ENCODE measurements at places on chromosomes 11 and 22.

GRCh38 chr11:43505171-43505570 is 146.5 kb downstream of the TTC17 start:
- DNase-seq, result no peak

- DNase-seq, result no peak
Observed at GRCh38 chr22:37061611-37062375, 10.3 kb downstream of the KCTD17 start.

- DNase-seq, result no peak
Observed at GRCh38 chr11:115674937-115675544, 170.8 kb upstream of the CADM1 start.

DNA sequence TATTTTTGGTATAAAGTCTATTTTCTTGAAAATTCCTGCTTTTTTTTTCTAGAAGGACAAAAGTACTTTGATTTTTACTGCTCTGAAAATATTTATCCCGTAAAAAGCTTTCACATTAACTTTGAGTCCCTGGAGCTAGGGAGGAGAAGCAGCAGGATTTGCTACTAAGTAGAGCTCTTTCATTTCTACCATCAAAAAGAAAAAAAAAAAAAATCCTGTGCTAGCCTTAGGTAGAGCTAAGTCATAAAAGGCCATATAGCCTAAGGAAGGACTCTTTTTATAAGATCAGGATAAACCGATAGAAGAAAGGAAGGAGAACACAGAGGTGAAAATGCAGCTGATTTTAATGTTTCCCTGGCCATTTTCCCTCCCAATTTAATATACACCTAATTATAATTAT is 48.0 kb downstream of the CSTPP1 start:
- no peak for DNase-seq

DNA sequence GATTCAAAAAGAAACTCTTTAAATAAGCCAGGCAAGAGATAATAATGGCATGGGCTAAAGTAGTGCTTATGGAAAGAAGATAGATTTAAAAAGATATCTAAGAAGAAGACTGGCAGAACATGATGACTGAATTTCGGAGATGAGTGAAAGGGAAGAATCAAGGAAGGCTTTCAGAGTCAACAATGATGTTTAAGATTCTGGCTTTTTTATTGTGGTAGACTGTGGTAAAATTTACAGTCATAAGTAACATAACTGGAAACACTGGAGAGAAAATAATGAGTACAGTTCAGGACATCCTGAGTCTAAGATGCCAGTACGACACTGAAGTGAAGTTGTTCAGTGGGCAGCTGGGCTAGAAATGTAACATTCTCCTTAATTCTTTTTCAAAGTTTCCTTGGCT is 85.2 kb downstream of the PHF21A start:
- DNase-seq, result no peak

- DNase-seq, result no peak
Observed at GRCh38 chr11:2724653-2725367, 25.0 kb upstream of the KCNQ1OT1 start.

GRCh38 chr11:72935700-72936099 is 121.5 kb downstream of the ATG16L2 start:
- no peak for DNase-seq

DNA sequence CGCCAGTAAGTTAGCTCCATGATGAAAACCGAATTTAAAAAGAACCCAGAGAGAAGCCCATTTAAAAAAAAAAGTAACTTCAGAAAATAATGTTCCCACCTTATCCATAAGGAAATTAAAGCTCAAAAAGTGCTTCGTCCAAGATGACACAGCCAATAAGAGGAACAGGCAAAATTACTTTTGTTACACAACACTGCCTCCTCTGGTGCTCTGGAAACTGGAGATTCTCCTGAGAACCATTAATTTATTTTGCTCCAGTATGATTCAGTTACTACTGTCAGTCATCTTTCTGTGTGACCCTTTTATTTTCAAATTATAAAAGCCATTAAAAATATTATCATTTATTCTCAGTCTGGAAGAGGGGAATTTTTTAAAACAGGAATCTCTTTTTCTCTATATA is 2.0 kb downstream of the IFT27 start:
- DNase-seq, result peak; percentile 34

- DNase-seq, result peak; percentile 0
Observed at GRCh38 chr11:2536440-2536989, 91.7 kb downstream of the KCNQ1 start.

DNA sequence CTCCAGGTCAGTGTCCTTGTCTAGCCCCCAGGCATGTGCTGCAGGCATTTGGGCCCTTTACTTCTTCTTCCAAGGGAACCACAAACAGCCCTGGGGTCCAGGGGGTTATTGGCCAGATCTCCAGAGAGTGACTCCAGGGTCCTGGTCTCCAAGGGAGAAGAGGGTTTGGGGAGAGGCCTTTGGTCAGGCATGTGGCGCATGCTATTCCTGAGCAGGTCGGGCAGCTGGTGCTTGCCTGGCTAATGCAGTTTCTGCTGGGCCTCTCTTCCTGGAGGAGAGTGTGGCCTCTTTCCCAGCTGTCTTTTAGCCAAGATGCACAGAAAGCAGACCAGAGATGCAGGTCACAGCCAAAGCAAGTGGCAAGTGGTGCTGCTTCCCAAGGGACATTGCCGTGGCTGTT is 3.8 kb upstream of the RFPL2 start:
- no peak for DNase-seq

DNA sequence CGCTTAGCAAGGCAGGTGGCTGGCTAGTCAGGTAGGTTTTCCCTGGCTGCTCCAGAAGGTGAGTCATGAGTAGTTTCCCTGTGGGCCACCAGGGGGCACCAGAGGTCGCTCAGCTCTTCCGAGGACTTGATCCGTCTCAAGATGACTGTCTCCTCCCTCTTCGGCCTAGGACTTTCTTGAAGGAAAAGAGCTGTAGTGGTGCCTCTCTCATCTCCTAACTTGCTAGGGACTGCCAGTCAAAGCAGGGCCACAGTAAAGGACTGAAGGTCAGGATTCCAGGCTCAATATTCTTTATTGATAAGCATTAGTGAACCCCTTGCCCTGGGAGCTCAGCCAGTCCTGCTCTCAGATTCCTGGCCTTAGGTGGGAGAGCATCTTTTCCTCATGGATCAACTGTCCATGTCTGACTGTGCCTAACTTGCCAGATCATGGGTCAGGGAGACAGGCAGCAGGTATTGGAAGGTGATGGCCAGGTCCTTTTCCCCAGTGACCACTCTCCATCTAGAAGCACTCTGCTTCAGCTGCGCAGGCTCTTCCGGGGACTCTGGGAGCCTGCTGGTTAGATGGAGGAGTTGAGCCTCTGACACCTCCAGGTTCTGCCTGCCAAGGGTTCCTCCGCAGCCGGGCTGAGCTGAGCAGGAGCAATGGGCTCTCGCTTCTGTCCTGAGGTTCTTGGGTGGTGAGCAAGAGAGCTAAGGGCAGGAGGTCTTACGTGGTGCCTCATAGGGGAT is 1.9 kb downstream of the POLD4 start:
- DNase-seq, result peak; percentile 72

DNA sequence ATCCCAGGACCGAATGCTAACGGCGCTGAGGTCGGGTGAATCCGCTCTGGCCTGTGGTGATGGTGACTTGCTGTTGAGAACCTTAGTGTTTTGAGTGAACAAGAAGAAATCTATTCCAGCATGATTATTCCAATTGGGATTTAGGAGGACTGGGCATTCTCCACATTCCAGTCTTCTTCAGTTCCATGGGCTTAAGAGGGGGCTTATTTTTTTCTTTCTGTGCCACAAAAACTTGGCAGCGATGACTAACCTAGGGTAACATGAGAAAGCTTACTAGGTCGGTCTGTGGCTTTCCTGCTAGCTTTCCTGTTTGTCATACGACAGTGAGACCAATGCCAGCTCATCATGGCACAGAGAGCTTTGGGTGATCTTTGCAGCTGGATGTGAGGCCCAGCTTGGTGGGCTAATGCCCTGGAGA is 62.9 kb upstream of the ATXN10 start:
- DNase-seq, result no peak

GRCh38 chr11:2139621-2140337 is 590 bp upstream of the IGF2 start:
- no peak for DNase-seq

- DNase-seq, result no peak
Observed at GRCh38 chr11:74057249-74058151, 48.6 kb upstream of the UCP3 start.

DNA sequence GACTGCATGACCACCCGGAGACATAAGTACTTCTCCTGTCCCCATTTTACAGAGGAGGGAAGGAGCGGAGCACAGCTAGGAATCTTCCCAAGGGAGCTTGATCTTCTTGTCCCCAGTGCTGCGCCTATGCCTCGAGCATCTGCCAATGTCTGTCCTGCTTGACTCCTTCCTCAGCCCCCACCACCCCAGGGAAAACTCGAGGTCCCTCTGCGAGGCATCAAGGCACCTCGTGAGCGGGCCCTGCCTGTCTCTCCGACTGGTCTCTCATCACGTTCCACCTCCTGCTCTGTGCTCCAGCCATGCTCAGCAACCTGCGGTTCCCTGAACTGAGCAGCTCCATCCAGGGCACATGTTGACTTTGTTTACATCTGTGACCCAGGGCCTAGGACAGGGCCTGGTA is 2.5 kb downstream of the NCF4 start:
- no peak for DNase-seq

DNA sequence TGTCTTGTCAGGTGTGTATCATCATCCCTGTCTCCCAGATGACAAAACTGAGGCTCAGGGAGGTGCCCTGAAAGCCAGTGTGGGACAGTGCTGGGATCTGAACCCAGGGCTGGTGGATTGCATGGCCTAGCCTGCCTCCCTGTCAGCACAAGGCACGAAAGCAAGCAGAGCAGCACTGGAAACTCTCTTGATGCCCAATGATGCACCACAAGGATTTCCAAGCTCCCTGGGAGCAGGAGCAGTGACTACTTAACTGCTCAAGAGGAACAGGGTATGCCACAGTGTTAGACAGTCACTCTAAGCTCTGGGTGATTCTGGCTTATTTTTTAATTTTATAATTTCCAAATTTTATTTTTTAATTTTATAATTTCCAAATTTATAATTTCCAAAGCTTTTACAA is 9.0 kb downstream of the ZC3H7B start:
- no peak for DNase-seq

- no peak for DNase-seq
Observed at GRCh38 chr11:12187399-12187798, 77.0 kb downstream of the MICAL2 start.

DNA sequence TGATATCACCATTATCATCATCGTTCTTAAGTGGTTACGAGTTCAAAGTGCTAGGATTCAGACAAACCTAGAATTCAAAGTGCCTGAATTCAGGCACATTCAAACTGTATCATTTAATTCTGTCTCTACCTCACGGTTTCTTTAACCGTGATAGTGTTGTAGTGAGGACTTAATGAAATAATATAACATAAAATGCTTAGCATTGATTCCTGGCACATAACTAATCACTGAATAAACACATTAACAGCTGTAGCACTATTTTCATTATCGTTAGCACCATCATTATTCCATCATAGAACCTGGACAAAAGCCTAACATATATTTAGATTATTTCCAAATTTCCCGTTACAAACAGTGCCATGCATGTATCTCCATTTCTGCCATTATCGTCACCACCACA is 102.0 kb downstream of the WNT11 start:
- no peak for DNase-seq

DNA sequence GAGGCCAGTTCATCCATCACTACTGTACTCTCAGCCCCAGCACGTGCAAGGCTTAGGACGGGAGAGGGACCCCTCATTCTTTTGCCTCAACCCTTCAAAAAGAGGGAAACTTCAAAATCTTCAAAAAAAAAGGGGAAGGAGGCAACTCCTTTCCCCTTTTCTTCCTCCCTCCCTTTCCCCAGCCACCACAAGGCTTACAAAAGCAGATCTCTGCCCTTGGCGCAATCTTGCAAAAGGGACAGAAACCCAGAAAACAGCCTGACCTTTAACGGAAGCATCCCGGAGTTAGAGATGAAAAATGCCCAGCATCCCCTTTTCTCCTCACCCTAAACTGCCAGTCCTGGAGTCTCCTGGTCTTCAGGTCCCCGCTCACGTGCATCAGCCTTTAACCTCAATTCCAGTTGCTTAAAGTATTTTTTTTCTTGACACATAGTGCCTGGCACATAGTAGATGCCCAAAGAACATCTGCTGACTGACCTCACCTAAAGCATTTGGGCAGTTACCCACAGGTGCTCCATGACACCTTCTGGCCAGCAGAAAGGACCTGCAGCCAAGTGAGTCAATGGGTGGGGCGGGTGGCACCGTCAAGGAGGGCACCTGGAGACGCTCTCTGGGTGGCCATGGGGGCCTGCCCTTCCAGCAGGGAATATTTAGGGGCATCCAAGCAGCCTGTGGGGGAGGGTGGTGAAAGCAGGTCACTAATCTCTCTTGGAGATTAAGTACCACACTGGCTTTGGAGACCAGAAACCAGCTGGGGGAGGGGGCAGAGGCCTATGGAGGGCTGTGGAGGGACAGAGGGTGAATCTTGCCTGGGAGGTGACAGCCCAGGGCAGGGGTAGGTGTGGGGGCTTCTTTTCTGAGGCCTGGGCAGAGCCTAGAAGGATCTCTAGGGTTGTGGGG is 16.3 kb downstream of the NECTIN1 start:
- DNase-seq, result no peak

- no peak for DNase-seq
Observed at GRCh38 chr22:33051960-33052839, 6.0 kb downstream of the SYN3 start.

DNA sequence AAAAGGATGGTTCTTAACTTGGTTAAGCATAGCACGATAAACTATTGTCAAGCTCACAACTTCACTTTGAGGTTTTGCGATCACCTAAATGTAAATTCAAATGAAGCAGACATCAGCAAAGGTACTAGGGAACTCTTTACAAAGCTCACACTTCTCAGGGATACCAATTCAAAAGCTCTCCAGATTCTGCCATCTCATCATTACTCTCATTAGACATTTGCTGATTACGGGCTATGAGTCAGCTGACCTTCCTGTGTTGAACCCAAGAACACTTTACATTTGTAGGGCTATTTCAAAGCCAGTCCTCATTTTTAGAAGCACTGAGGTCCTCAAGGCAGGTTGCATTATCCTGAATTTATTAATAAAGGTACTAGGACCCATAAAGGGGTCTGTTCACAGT is 28.4 kb upstream of the IZUMO1R start:
- no peak for DNase-seq

DNA sequence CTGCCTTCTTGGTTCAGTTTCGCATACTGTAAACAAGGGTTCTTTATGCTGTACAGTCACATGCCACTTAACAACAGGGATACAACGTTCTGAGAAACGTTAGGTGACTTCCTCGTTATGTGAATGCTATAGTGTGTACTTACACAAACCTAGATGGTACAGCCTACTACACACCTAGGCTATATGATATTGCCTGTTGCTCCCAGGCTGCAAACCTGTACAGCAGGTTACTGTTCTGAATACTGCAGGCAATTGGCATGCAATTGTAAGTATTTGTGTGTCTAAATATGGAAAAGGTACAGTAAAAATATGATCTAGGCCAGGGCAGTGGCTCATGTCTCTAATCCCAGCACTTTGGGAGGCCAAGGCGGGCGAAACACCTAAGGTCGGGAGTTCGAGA is 85.7 kb upstream of the PRDM11 start:
- no peak for DNase-seq

DNA sequence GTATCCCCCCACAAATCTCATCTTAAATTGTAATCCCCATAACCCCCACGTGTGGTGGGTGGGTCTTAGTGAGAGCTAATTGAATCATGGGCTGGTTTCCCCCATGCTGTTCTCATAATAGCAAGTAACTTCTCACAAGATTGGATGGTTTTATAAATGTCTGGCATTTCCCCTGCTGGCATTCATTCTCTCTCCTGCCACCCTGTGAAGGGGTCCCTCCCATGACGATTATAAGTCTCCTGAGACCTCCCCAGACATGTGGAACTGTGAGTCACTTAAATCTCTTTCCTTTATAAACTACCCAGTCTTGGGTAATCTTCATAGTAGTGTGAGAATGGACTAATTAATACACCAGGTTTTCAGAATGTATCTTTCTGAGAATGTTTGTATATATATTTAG is 1159.4 kb downstream of the FAM181B start:
- DNase-seq, result no peak

- no peak for DNase-seq
Observed at GRCh38 chr11:76823481-76824028, 37.2 kb upstream of the ACER3 start.

All from activated naive CD4-positive, alpha-beta T cell treated with anti-CD3 and anti-CD28 coated beads, Interleukin-2, amount 10 ng/mL, durations not matched to agents 7 days and 5 days (primary cell).